CD4-positive, alpha-beta T cell treated with Interleukin-21 for 1 hour (primary cell): ENCODE measurements at places on chromosomes 7 and 10.

DNA sequence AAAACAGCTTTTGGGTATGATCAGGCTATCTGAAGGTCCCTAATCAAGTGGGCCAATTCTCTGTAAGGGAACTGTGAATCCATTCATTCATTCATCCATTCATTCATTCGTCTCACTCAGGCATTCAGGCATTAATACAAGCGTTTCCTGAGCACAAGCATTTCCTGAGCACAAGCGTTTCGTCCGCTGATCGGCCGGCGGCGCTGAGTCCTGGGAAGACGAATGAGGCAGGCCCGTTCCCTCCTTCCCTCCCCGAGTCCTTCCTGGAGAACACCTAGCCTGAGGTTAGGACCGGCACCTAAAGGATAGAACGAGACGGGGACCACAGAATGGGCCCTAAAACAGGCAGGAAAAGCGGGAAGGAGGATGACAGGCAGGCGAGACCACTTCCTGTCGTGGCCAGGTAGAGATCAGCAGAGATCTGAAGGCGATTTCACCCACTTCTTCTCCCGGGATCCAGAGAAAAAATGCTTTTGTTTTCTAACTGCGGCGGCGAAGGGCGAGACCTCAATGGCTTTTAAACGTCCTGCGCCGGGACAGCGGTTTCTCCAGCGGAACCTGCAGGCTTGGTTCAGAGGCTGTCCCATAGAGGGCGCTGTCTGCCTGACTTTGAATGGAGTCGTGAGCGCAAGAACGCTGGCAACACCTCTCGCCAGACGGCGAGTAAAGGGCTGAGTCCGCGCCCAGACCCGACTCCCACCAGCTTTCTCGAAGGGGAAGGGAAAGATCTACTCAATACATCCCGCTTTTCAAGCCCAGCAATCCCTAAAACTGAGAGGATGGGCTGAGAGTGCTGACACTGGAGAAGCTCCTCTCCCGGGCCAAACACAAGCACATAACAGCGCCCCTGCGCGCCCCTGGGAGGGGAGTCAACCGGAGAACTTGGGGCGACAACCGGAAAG, 2.9 kb upstream of the HMX3 start:
- peak; percentile 86 for DNase-seq

- DNase-seq = no peak
These were observed 3.6 kb downstream of the PRKAR2B start for GRCh38 chr7:107047902-107048782.

- no peak for DNase-seq
These were observed 6.8 kb upstream of the VSIR start for GRCh38 chr10:71780156-71780555.

DNA sequence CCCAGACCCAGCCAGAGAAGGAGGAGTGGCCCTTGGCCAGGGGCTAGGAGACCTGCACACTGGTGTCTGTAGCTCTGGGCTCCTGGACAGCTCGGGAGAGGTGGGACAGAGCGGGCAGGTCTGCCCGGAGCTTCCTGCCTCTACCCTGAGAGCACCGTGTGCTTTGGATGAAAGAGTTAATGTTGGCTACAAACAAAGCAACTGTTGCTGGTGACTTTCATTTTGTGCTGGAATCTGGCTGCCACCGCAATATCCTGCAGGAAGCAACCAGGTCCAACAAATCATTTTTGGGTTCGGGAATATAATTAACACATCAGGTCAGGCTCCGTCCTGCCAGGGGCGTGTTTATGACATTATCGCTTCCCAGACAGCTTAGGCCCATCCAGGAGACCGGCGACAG, 441.8 kb upstream of the MKI67 start:
- no peak for DNase-seq

DNA sequence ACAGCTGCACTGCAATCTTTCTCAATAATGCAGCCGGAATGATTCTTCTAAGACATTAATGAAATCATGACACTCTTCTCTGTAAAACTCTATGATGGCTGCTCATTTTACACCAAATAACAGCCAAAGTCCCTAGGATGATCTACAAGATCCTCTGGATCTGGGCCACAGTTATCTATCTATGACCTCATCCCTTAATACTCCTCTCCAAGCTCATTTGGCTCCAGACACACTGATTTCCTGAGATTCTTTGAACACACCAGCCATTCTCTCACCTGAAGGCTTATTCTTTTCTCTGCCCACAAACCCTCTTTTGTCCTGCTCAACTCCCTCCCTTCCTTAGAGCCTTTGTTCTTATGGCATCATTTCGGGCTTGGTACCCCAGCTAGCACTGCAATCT, 577.4 kb upstream of the ANKRD30A start:
- DNase-seq = no peak

- DNase-seq = no peak
These were observed 31.3 kb upstream of the GALNT11 start for GRCh38 chr7:151993977-151994676.

- no peak for DNase-seq
These were observed 80.1 kb downstream of the SH2D4B start for GRCh38 chr10:80617807-80618206.

- no peak for DNase-seq
These were observed 248.0 kb downstream of the LRRTM3 start for GRCh38 chr10:67173787-67174186.

GRCh38 chr10:3554121-3554522, 230.9 kb downstream of the KLF6 start:
- DNase-seq = no peak

- no peak for DNase-seq
These were observed 28.8 kb downstream of the ENO4 start for GRCh38 chr10:116878123-116878522.

GRCh38 chr10:102479651-102480050, 22.9 kb downstream of the ACTR1A start:
- DNase-seq = no peak

GRCh38 chr7:93601363-93601762, 26.8 kb upstream of the CALCR start:
- DNase-seq = no peak

DNA sequence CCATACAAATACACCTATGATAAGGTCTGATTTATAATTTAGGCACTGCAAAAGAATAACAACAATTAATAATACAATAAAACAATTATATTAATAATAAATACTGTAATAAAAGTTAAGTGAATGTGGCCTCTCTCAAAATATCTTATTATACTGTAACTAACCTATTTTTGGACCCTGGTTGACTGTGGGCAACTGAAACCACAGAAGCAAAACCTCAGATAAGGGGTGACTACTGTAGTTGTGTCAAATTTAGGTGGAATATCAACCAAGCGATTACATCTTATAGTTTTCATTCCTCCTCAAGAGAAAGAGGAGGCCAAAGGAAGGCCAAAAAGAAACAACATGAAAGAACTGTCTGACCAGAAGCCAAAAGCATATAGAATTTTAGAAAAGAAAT, 103.9 kb downstream of the SKAP2 start:
- DNase-seq = no peak

DNA sequence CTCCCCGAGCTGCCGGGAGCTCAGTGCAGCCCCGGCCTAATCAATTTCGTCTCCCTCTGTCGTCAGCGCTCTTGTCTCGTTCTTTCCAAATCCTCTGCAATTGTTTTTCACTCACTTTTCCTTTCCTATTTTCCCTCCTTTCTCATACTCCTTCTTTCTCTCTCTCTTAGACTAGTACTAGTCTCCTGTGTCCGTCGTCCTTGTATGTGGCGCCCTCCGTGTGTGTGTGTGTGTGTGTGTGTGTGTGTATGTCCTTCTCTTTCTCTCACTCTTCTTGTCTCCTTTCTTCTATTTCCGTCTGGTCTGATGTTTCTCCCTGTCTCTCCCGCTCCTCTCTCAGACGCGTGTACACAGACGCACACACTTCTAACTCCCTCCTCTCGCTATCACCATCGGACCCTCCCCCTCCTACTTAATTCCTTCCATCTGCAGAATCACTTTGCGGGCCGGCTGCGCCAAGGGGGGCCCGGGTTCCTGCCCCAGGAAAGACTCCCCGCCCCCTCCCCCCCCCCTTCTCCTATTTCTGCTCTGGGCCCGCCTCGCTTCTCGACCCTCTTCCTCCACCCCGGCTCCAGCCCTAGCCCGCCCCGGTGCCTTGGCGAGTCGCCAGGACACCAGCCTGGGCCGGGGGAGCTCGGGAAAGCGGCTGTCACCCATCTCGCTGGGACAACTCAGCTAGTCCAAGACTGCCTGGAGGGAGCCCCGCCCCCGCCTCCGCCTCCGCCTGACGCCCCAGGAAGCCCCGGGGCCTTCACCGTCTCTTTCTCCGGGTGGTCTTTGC, 743 bp upstream of the ZCCHC24 start:
- peak; percentile 19 for DNase-seq
